T47D (cell line): ENCODE measurements at places on chromosomes 3 and 15.
A peak's percentile ranks its signal among the peaks of the same experiment; 100 is the strongest.

DNA sequence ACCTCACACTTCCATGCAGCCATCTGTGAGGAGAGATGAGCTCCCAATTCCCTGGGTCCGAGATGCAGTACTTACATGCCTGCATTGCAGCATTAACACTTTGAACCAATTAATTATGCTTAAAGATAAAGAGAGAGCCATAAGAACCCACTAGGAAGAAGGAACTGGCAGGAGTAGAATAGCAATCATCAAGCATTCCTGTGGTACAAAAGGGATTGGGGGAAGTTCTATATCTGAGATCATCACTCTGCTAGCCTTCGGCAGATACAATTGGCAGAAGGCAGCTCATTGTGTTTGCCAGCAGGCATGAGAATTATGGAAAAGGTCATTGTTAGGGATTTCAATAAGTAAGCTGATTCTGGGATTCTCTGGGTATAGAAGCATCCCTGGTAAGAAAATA is 891.4 kb downstream of the NTRK3 start:
- no peak for DNase-seq

- DNase-seq = no peak
Measured at GRCh38 chr15:90306560-90306959, 41.1 kb downstream of the NGRN start.

DNA sequence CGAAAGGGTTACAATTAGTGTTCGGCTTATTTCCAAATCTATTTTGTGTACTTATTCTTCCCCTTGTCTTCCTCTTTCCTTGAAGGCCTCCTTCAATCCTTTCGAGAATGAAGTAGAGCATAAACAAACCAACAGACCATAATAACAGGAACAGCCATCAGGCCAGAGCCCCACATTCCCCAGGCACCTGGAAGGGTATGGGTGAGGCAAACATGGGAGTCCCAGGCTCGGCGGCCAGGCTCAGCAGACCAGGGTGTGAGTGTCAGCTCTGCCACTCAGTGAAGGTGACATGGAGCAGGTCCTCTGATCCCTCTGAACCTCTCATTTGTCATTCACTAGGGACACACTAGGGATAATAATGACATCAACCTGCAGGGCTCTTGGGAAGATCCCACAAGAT is 13.8 kb downstream of the ALS2CL start:
- no peak for DNase-seq

DNA sequence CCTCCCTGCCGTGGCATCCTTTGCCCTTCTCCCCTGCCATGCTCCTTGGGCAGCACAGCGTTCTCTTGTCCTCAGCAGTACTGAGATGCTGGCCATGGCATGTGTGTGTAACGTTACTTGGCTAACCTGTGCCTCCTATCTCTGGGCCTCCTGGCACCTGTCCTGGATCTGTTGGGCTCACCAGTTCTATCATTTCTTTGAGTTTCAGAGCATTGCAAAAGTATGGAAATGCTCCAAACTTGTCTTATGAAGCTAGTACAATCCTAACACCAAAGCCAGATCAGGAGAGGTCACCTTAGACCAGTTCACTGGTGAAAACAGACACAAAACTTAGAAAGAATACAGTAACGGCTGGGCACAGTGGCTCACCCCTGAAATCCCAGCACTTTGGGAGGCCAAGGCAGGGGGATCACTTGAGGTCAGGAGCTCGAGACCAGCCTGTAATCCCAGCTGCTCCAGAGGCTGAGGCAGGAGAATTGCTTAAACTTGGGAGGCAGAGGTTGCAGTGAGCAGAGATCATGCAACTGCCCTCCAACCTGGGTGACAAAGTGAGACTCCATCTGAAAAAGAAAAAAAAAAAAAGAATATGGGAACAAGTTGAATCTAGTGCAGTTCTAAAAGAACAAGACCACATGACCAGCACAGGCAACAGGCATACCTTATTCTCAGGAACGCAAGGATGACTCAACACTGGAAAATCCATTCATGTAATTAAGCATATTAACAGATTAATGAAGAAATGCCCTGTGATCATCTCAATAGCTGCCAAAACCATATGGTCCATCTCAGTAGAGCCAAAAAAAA is 62.4 kb upstream of the TRPM1 start:
- no peak for DNase-seq

DNA sequence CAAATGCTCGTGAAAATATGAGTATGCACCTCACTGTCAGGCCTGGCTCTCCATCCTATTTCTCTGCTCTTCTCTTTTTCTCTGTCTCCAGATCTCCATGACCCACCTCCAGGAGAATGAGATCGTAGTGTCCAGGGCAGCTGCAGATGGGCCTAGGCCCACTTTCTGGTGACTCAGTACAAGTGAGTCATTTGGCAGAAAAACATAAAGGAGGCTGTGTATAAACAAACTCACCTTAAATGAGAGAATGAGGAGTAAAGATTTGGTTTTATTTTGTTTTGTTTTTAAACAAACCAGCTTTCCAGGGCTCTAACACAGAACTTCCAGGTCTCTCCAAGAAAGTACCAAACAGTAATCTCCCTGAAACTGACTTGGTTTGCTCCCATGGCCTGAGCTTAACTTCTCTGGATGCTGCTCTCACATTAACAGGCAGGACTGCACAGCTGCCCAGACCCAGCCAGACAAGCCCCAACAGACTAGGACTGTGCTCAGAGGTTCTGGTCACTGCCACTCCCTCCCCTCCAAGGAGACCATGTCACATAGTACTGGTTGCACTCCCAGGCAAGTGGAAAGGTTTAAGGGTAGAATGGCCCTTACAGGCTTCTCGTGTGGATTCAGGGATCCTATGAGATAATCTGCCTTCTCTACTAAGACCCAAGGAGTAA is 1.5 kb upstream of the HEG1 start:
- no peak for DNase-seq

DNA sequence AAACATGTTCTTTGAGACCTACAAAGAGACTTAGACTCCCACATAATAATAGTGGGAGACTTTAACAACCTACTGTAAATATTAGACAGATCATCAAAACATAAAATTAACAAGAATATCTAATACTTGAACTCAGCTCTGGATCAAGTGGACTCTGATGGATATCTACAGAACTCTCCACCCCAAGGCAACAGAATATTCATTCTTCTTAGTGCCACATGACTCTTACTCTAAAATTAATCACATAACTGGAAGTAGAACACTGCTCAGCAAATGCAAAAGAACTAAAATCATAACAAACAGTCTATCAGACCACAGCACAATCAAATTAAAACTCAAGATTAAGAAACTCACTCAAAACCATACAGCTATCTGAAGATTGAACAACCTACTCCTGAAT is 15.9 kb upstream of the PLSCR2 start:
- DNase-seq = no peak

DNA sequence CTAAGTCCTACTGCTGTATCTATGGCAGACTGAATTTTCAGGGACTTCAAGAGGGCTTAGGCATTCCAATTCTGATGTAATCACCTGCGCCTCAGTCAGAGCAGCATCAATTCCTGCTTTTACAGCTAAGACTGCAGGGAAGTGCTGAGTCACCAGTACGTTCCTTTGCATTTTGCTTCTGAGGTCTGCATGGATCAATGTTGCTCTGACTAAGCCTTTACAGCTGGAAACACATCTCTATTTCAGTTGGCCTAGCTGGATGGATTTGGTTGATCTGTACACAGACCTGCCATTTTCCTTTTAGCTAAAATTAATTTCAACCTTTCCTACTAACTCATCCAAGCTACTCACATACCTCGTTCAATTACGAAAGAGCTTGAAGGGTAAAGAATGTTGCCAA is 51.3 kb downstream of the ETV5 start:
- DNase-seq = peak; percentile 37

DNA sequence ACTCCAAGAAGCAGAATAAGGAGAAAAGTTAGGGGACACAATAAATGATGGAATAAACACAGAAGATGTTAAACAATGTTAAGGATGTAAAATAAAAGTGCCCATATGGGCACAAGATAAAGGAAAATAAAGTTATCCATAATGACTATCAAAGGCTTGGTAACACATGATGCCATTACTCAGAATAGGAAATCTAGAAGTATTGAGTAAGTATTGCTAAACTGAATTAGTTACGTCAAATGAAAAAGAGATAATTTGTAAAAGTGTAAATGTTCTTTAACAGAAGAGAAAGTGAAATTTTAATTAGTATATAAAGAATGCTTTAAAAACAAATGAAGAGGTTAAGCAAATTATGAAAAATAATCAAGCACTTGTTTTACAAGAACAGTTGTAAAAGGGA is 6.7 kb downstream of the COPS2 start:
- no peak for DNase-seq

- DNase-seq = no peak
Measured at GRCh38 chr3:134211797-134212196, 38.9 kb downstream of the RYK start.

DNA sequence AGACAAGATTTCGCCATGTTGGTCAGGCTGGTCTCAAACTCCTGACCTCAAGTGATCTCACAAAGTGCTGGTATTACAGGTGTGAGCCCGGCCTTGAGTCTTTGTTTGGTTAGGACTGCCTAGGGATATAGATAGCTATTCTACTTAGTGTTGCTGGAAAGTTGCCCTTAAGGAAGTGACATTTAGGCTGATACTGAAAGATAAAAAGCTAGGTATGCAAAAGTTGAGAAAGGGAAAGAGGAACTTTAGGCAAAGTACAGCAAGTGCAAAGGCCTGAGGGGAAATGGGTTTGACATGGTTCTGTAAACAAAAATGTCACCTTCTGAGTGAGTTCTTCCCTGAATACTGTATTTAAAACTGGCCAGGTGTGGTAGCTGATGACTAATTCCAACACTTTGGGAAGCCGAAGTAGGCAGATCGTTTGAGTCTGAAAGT is 111.5 kb downstream of the ZNF609 start:
- no peak for DNase-seq

DNA sequence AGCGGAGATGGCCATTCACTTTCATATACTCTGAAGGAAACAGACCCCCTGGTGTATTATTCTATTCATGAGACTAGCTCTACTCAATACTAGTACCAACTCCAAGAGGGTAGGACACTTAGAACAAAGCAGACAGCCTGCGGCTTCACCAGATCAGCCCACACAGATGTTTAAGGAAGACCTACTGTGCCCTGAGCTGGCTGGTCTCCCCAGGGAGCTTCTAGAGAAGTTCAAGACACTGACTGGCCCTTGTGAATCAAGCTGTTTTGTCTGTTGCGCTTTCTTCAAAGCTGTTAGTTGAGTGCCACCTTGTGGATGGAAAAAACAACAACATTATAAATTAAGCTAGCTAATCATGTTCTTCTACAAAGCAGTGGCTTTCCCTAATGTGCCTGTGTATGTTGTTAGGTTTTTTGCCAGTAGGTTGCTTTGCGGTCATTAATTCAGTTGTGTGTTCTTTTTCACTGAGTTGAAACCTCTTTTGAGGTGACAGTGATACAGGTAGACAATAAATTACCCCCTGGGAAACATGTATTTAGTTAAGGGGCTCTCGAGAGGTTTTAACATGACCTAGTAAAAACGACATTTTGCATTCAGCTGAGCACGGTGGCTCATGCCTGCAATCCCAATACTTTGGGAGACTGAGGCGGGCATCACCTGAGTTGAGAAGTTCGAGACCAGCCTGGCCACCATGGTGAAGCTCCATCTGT is 64.2 kb upstream of the MYZAP start:
- peak; percentile 90 for DNase-seq

DNA sequence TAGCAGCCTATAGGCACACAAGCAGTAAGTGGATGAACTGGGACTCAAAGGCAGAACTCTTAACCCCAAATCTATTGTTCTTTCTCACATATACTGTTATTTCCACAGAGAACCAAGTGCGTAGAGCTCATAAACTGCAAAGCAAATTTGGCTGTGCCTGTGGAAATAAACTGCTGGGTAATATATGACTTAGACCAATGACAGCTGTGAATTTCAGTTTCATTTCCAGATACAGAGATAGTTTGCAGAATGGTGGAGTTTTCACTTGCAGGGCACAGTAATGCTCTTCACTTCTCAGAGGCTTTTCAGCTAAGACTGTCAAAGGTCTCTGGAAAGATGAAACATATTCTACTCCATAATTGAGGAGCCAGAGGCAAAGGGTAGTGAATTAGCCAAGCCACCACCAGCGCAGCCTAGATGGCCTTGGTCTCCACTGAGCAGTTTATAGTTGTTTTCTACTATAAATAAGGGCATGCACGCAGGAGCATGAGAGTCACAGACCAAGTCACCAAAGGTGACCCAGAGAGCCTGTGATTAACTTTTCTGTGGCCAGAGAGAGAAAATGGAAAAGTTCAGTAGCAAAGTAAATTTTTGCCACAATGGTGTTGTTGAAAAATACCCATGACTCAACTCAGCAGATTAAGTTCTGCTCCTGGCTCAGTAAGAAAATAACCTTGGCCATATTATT is 180.7 kb upstream of the GRM7 start:
- no peak for DNase-seq

DNA sequence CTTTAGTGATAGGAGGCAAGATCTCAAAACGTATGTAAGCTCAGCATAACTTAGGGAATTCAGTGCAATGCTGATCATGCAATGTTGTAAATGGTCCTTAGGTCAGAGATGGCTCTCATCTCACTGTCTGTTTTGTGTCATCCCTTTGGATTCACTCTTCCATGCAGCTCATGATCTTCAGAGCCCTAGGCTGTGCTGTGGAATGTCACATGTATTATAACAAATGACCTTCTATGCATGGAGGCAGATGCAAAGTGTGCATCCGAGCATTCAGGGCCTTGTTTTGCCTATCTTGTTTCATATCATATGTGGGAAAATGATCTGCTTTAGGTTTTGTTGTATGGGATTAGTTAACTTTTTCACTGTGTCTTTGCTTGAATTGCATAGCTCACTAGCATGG is 40.5 kb upstream of the PDZRN3 start:
- DNase-seq = no peak

DNA sequence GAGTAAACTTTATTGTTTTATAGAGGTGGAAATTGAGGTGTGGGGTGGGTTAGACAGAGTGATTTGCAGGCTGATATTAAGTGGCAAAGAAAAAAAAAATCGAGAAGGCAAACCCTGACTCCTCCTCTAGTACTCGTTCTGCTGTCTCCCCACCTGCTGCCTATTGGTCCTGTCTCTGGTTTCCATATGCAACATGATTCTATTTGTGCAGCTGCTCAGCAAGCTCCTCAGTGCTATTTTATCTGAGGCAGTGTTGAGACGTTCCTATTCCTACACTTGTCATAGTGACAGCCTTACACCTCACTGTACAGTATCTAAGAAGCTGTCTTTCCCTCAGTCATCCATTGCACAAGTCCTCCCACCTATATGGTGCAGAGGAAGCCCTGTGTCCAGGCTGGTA is 45.1 kb downstream of the RSL24D1 start:
- DNase-seq = no peak

DNA sequence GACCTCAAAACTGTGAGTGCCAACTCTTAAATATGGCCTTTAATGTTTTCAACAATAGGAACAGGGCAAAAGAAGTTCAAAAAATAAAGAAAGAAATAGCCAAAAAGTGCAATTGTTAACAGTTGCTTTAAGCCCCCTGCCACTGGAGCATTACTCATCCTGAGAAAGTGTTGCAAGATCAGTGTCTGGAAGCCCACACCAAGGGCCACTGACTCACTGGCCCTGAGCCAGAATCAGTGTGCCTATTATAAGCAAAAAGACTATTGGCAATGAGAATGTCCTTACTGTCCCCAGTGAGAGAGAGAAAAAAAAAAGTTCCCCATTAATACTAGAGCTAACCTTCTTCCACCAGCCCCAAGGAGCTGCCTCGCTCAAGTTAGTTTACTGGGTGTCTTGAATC is 480.1 kb upstream of the ZNF385D start:
- DNase-seq = no peak
